IgD-negative memory B cell (primary cell): ENCODE measurements at places on chromosomes 3 and 15. TPM values are rescaled to one million over a fixed set of nuclear protein-coding genes. Genes with fewer than 3 reads are reported as not detected.

The IL5RA gene
- polyA plus RNA-seq: 2.8 TPM

The IQSEC1 gene
- polyA plus RNA-seq: 52.5 TPM

The SLC51A gene
- 0.90 TPM for polyA plus RNA-seq

The FYCO1 gene
- polyA plus RNA-seq: 3.3 TPM

The CEMIP gene
- not detected for polyA plus RNA-seq

The FAM174B gene
- 1.4 TPM for polyA plus RNA-seq

The SAMD7 gene
- not detected for polyA plus RNA-seq

The CACNA2D2 gene
- polyA plus RNA-seq: 0.11 TPM

The IP6K2 gene
- 43.4 TPM for polyA plus RNA-seq

The RAB6B gene
- 0.36 TPM for polyA plus RNA-seq

The FBLN2 gene
- polyA plus RNA-seq: 4.4 TPM

The DZIP3 gene
- 6.2 TPM for polyA plus RNA-seq

The GOLGA6D gene
- not detected for polyA plus RNA-seq

The CYP19A1 gene
- not detected for polyA plus RNA-seq

The DUOXA2 gene
- not detected for polyA plus RNA-seq

The ROPN1 gene
- polyA plus RNA-seq: not detected

The TMOD2 gene
- polyA plus RNA-seq: 6.4 TPM

The PROK2 gene
- polyA plus RNA-seq: not detected

The THPO gene
- 0.14 TPM for polyA plus RNA-seq

The ANKRD34C gene
- not detected for polyA plus RNA-seq

The CA12 gene
- not detected for polyA plus RNA-seq

The MESP2 gene
- not detected for polyA plus RNA-seq

The CHAC1 gene
- polyA plus RNA-seq: 0.84 TPM

The LMAN1L gene
- polyA plus RNA-seq: not detected

The TBC1D23 gene
- 17.2 TPM for polyA plus RNA-seq

The POC1A gene
- 1.2 TPM for polyA plus RNA-seq

The CATSPER2 gene
- 3.2 TPM for polyA plus RNA-seq

The VGLL3 gene
- polyA plus RNA-seq: not detected

The PRC1 gene
- 3.3 TPM for polyA plus RNA-seq

The GNAT1 gene
- polyA plus RNA-seq: not detected

The CCDC51 gene
- polyA plus RNA-seq: 13.4 TPM

The GOLGA6L4 gene
- not detected for polyA plus RNA-seq

The STRA6 gene
- polyA plus RNA-seq: not detected

The TMEM44 gene
- 2.2 TPM for polyA plus RNA-seq

The SH2D7 gene
- not detected for polyA plus RNA-seq

The ZNF774 gene
- polyA plus RNA-seq: 0.04 TPM

The CHMP2B gene
- 59.2 TPM for polyA plus RNA-seq

The STAC gene
- not detected for polyA plus RNA-seq

The PLCH1 gene
- not detected for polyA plus RNA-seq

The CIAO2A gene
- 218 TPM for polyA plus RNA-seq

The PLA2G4E gene
- not detected for polyA plus RNA-seq

The PP2D1 gene
- 0.64 TPM for polyA plus RNA-seq

The GOLGA8M gene
- not detected for polyA plus RNA-seq

The MNS1 gene
- polyA plus RNA-seq: 0.63 TPM

The ZFYVE19 gene
- 16.0 TPM for polyA plus RNA-seq

The KCNMB3 gene
- polyA plus RNA-seq: 3.4 TPM

The SHQ1 gene
- 12.9 TPM for polyA plus RNA-seq
